ENCODE measurements at places on chromosomes 12 and 14.
A peak's percentile ranks its signal among the peaks of the same experiment; 100 is the strongest.

GRCh38 chr12:43028826-43029225, 439.3 kb upstream of the PRICKLE1 start:
- DNase-seq = no peak

- DNase-seq = no peak
These were observed 9.8 kb downstream of the CPNE6 start for GRCh38 chr14:24080888-24081738.

DNA sequence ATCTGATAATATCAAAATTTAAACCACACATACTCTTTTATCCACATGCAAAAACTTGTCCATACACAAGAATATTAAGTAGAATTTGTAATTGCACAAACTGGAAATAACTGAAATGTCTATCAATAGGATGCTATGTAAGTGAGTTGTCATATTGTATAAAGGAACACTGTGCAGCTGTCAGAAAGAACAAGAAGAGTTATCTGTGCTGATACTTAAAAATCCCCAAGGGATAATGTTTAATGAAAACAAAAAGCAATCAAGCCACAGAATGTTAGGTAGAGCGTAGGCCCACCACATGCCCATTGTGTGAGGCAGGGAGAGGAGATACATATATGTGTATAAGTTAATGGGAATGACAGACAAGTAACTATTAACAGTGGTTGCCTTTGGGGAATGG, 25.9 kb upstream of the HIGD1C start:
- DNase-seq = no peak

DNA sequence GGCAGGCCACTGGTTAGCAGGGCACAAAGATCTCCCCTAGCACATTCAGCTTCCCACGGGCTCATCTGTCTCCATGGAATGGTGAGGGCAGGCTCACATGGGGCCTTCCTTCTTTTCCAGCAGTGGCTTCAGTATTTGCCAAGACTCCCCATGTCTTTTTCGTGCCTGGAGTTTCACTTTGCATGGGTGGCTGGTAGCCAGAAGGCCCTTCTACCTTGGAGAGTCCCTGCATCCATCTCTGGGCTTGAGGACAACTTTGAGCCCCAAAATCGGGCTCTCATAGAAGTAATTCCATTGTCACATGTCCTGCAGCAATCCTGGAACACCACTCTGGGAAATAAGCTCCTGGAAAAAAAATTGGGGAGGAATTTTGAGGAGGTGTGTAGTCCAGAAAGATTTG, 42.1 kb downstream of the NFKBIA start:
- no peak for DNase-seq

DNA sequence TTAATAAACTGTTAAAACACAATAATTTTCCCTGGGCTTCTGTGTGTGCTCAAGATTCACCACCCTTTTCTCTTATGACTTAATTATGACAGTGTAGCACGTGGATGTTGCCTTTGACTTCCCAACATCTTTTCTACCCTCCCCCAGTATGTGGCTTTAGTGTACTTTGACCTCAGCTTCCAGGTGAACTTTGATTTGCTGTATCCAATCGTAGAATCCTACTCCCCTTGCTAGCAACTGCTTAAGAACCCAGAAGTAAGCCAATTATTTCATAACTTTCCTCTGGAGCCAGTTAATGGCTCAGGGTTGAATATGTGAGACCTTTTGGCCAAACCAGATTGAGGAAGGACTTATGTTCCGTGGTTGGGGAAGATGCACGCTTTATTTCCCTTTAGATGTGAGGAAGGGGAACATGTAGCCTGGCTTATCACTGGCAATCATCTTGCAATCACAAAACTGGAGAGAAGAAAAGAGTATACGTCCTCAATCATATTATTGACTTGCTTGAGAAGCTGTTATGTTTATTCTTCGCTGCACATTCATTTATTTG, 259.6 kb upstream of the ATP2B1 start:
- no peak for DNase-seq

- no peak for DNase-seq
These were observed 189.3 kb downstream of the KCNA5 start for GRCh38 chr12:5232826-5233500.

GRCh38 chr12:42607584-42608058, 18.1 kb upstream of the PRICKLE1 start:
- no peak for DNase-seq

DNA sequence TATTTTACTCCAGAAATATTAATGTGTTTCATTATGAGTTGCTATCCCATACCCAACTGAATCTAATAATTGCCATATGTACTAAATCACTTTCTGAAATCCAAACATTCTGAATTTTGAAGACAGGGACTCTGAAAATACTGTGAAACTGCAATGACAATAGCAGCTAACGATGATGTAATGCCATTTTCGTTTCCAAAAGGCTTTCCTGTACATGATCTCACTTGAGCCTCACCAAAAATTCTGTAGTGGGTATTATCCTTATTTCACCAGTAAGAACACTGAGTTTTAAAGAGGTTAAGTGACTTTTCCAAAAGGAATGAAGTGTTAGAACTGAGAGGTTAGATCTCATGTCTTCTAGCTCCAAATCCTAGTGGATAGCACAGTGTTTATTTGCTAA, 133.3 kb downstream of the FLRT2 start:
- no peak for DNase-seq

DNA sequence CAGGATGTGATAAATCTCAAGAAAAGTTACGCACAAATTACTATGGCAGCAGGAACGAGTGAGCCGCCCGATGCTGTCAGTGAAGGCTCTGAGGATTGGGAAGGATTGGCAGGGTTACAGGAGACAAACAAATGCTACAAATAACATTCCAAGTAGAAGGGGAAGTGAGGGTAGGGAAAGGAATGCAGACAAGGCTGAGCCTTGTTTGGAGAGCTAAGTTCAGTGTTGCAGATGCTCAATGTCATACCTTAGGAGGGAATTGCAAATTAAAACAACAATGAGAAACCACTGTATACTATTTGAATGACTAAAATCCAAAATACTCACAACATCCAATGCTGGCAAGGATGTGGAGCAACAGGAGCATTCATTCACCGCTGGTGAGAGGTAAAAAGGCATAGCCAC, 1.3 kb downstream of the CLEC9A start:
- DNase-seq = no peak

DNA sequence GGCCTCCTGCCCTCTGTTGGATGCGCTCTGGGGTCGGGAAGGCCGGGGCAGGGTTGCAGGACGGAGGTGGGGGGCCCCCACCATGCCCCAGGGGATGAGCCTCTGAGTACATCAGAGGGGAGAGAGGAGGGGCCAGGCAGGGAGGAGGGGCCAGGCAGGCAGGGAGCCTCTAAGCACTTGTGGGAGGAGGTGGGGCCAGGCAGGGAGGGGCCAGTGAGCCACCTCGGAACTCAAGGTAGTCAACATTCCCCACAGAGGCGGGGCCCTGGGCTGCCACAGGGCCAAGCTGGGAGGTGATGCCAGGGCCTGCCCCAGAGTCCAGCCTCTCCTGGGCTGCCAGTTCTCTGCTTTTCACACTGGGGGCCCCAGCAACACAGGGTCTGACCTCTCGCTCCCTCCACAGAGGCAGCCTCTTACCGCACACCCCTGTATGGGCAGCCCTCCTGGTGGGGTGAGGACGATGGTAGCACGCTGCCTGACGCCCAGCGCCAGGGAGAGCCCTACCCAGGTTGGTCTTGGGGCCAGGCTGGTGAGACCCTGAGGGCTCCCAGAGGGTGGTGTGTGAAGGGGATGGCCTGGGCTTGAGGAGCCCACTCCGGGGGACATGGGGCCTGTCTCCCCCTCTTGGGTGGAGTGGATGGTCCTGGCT, 17.4 kb downstream of the CEP170B start:
- no peak for DNase-seq

DNA sequence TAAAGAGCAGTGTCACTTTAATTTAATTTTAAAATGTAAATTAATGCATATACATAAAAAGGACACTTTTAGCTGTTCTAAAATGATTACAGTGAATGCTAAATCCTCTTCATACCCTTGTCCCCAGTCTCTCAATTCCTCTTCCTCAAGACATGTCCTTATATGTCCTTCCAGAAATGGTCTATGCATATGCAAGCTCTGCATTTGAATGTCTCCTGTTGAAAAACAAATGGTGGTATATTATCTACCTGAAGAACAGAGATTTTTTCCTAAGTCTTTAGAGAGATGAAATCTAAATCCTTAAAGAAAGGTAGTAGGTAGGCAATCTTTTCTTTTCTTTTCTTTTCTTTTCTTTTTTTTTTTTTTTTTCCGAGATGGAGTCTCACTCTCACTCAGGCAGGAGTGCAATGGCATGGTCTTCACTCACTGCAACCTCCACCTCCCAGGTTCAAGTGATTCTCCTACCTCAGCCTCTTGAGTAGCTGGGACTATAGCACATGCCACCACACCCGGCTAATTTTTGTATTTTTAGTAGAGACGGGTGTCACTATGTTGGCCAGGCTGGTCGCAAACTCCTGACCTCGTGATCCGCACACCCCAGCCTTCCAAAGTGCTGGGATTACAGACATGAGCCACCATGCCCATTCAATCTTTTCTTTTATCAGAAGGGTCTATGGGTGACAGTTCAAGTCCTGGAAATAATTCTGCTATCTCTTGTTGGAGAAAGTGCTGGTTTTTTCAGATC, 180.5 kb downstream of the PRKCH start:
- no peak for DNase-seq

DNA sequence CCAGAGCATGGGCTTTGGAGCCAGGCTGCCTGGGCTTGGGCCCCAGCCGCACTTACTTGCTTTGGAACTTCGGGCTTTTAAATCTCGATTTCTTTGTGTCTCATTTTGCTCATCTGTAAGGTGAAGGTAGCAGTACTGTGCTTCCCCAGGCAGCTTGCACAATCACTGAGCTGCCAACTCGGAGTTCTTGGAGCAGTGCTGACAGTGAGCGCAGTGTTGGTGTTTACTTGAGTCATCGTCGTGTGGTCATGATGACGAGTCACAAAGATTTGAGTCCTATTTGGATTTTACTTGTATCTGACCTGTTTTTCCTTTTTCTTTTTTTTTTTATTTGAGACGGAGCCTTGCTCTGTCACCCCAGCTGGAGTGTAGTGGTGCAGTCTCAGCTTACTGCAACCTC, 31.3 kb upstream of the ATF1 start:
- DNase-seq = no peak

DNA sequence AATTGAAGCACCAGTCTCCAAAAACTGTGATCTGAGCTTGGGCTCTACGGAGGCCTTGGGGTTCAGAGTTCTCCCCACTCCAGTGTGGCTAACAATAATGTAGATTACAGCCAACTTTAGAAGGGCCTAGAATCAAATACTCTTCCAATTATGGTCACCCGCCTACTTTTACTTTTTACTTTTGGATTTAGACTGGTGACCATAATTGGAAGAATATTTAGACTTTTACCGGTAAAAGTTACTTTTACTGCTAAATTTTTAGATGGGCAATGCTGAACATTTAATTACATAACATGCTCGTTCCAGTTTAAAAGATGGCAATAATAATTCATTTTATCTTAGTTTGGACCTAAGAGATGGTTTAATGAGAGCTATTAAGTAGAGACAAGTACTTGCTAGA, 39.2 kb downstream of the PPTC7 start:
- DNase-seq = no peak

DNA sequence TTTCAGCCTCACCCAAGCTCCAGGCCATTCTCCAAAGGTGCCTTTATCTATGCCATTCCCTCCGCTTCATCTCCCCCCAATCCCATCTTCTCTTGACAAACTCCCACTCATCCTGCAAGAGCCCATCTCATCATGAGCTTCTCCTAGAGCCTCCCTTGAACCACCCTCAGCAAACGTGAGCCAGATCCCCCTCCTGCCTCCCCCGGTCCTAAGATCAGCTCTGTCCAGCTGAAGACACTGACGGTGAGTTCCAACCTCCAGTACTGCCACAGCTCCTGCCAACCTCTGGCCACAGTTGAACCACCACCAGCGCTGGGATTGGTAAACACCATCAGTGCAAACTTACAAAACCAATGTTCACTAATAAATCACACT, 124.6 kb downstream of the BCL11B start:
- DNase-seq = peak; percentile 69

- no peak for DNase-seq
These were observed 35.1 kb upstream of the LTBP2 start for GRCh38 chr14:74647061-74647677.

GRCh38 chr12:131916306-131917138, 12.6 kb upstream of the PUS1 start:
- DNase-seq = no peak

GRCh38 chr14:88005978-88006851, 1.3 kb downstream of the GPR65 start:
- no peak for DNase-seq

DNA sequence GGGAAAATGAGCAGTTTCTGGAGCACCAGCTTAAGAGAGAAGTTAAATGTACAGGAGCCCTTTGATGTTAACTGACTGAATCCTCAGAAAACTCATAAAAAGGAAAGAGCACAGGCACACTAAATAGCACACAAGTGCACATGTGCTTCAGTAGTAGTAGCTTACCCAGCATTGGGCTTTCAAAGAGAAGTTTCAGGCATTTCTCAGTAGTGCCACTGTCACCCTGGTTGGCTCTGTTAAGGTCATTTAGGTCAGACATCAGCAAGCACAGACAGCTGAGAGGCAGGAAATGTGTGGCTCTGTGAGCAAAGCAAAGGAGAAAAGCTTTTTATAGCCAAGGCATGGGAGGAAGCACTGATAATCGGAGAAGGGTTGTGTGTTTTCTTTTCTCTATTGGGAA, 96.3 kb upstream of the HIF1A start:
- DNase-seq = no peak

DNA sequence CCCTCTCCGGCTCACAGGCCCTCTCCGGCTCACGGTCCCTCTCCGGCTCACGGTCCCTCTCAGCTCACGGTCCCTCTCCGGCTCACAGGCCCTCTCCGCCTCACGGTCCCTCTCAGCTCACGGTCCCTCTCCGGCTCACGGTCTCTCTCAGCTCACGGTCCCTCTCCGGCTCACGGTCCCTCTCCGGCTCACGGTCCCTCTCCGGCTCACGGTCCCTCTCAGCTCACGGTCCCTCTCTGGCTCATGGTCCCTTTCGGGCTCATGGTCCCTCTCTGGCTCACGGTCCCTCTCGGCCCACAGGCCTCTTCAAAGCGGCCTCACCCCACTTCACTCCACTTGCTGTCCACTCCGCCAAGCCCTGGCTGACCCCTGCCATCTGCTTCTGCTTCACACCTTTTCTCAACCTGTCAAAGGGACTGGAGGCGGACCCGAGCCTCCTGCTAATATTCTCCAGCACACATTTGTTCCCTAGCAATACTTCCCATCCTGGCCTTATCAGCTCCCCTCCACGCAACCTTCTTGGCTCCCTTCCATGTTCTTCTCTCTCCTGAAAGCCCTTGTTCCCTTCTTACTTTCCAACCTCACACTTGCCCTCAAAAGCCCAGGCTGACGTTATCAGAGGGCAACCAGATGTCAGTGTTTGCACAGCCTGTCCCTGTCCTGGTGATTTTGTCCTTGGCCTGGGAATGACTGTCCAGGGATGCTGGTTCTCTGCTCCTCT, 176.7 kb downstream of the CALM1 start:
- DNase-seq = no peak

DNA sequence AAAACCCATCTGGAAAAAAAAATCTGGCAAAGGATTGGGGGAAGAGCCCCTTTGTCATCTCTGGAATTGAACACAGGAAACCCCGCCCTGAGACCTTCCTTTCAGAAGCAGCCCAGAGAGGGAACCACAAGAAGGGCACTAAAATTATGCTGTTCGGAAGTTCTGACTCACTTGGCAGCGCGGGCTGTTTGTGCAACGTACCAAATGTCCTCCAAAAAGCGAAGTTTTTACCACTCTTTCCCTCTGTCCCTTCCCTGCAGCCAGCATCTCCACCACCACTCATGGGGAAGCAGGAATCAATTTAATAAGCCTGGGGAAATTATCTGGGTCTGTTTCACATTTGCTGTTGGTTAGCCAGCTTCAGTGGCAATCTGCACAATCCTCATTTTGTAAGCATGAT, 3.2 kb upstream of the SYNE3 start:
- DNase-seq = peak; percentile 95

GRCh38 chr12:125189015-125189414, 123.8 kb downstream of the AACS start:
- DNase-seq = no peak

Data from suprapubic skin (tissue), 4 donors.